ENCODE measurements at places on chromosomes 2 and 18.

DNA sequence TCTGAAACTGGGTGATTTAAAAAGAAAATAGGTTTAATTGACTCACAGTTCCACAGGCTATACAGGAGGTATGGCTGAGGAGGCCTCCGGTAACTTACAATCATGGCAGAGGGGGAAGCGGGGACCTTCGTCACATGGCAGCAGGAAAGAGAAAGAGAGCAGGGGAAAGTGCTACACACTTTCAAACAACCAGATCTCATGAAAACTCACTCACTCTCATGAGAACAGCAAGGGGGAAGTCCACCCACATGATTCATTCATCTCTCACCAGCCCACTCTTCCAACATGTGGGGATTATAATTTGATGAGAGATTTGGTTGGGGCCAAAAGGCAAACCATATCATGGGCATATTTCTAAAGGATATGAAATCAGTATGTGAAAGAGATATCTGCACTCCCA, 12.0 kb upstream of the ARHGAP15 start:
- no peak for DNase-seq

GRCh38 chr2:32009516-32010256, 1.1 kb downstream of the MEMO1 start:
- peak; percentile 14 for DNase-seq

GRCh38 chr18:59478591-59478990, 119.5 kb upstream of the LMAN1 start:
- DNase-seq, result no peak

GRCh38 chr2:216406826-216407225, 5.5 kb upstream of the SMARCAL1 start:
- DNase-seq, result no peak

GRCh38 chr2:134647607-134648256, 71.1 kb downstream of the TMEM163 start:
- no peak for DNase-seq

DNA sequence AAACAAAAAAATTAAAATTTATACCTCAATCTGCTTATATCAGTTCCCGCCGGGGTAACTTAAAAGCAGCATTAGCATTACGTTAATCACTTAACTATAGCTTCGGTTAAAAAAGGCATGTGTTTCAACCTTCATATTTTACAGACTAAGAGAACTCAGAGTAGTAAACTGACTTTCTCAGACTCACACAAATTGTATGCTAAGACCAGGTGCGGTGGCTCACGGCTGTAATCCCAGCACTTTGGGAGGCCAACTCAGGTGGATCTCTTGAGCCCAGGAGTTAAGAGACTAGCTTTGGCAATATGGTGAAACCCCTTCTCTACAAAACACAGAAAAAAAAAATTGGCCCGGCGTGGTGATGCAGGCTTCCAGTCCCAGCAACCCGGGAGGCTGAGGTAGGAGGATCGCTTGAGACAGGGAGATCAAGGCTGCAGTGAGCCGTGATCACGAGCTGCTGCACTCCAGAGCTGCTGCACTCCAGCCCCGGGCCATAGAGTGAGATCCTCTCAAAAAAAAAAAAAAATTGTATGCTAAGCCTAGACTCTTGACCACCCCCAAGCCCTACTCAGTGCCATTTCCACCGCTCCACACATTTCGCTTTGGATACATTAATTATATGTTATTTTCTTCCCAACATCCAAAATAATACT, 2.4 kb downstream of the HNRNPLL start:
- DNase-seq, result no peak

DNA sequence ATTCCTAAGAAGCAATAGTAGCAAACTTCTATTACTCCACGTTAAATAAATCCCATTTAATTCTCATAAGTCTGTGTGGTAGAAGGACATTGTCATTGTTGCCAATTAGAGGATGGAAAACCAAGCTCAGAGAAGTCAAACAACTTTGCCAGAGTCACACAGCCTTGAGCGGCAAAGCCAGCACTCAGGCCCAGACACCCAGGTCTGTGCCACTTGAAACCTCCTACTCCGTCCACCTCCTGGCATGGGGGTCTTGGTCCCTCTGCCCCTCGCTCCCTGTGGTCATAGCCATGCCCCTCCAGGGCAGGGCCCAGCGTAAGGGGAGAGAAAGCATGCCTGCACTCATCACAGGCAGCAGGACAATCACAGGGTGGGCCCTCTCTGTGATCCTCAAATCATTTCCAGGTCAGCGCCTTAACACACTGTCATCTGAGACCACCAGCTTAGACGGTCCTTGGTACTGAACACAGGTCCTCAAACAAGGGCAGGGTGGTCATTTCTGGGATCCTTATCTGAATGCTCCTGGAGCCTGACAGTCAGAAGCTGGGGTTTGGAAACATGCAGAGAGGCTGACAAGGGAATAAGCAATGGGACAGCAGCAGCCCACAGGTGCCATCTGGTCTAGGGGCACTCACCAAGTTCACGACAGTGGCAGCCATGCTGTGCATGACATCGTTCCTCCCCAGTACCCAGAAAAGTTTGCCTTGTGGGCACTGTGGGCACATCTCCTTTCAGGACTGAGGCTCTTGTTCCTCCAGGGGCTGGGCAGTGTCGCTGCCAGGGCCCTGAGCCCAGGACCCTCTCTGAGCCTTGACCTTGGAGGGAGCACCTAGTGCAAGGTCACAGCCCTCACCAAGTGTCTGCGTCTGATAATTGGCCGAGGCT, 38.2 kb downstream of the FAM178B start:
- DNase-seq, result no peak

- DNase-seq, result no peak
Observed at GRCh38 chr18:78540636-78541529, 438.7 kb upstream of the SALL3 start.

GRCh38 chr2:113124181-113124961, 3.0 kb upstream of the IL1RN start:
- DNase-seq, result no peak

GRCh38 chr2:237459741-237460174, 27.3 kb upstream of the MLPH start:
- DNase-seq, result no peak

- DNase-seq, result no peak
Observed at GRCh38 chr18:75041586-75041985, 167.4 kb downstream of the PTGR3 start.

DNA sequence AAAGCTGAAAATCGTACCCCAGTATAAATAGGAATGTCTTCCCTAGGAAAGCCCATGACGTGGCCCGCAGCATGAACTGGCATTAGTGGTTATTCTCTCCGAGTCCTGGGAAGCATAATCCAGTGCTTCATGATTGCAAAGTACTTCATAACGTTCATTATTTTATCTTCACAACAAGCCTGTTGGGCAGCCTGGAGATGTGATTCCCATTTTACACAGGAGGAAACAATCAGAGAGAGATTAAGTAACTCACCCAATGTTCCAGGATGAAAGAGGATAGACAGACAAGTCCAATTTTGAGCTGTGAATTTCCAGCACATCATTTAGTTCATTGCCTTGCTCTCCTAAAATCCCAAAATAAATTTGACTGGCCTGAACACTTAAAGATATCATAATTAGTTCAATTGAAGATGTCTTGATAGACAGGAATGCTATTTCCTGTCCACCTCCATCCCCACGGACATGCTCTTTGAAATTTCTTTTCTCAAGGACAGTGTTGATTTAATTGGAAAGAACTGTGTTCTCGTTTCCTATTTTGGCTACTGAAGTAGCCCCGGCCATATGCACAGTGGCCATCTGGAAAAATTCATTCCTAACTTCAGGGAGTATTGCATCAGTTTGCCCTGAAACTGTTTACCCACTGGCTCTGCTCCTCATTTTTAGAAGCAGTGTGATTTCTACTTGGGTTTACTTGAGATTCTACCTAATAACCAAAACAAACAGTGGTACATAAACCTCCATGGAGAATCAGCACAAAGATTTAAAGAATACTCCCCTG, 93.9 kb downstream of the VWC2L start:
- DNase-seq, result no peak

GRCh38 chr18:27661320-27662018, 476.4 kb upstream of the CHST9 start:
- DNase-seq, result no peak

DNA sequence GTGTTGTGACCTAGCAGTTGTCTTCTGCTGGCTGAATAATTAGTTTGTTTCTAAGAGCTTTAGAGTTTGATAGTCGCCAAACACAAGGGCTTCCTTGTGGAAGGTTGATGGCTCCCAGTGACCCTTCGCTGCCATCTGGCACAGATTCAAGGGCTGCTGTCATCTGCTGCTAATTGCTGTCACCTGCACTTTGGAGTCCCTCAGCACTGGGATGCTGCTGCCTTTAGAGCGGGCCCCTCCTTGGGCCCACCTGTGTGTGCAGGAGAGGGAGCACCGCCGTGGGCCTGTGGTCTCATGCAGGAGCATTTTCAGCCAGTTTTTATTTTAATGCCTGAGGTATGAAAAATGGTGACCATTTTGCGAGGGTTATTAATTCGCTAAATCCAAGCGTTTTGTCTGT, 154.0 kb upstream of the NFATC1 start:
- DNase-seq, result no peak

DNA sequence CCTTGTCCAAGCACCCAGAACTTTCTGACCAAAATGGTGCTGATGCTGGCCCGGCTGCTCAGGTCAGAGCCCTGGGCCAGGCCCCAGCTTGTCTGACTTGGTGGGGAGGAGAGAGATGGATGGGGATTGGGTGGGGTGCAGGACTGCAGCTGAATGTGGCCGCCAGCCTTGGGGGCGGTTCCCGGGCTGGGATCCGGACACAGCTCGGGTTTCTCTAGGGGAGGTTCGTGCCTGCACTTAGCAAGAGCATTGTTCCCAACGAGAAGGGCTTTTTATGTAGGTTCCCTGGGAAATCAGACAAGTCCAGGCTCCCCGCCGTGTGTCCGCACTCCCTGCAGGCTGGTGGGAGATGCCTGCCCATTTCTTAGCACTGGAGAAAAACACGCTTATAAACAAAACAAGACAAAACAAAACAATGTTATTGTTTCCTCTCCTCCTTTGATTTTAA, 50.5 kb upstream of the HS6ST1 start:
- no peak for DNase-seq

All from stimulated activated CD8-positive, alpha-beta memory T cell treated with anti-CD3 and anti-CD28 coated beads, Interleukin-7, amount 100 ng/mL, for 4 hours (primary cell).